Stimulated activated CD4-positive, alpha-beta T cell treated with anti-CD3 and anti-CD28 coated beads, Interleukin-4, amount 100 ng/mL, for 48 hours (primary cell): ENCODE measurements at places on chromosomes 2 and 18.

- no peak for DNase-seq
Observed at GRCh38 chr2:119638685-119639554, 40.1 kb upstream of the TMEM177 start.

DNA sequence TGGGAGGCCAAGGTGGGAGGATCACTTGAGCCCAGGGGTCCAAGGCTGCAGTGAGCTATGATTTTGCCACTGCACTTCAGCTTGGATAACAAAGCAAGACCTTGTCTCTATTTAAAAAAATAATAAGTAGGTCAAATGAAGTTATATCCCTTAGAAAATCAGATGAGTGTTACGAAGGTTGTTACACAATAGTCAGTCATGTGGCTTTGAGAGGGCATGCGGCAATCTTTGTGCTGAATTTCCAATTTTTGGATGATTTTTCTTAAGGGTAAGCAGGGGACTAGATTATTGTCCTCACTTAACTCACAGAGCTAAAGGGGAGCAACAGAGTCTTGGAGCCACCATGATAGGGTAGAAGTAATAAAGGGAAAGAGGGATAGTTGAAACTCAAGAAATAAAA, 71.8 kb downstream of the B3GNT2 start:
- DNase-seq = no peak

GRCh38 chr2:161152302-161152701, 7.9 kb upstream of the TANK start:
- DNase-seq = no peak

GRCh38 chr2:172100080-172100934, 2.4 kb downstream of the DLX2 start:
- DNase-seq = no peak

- DNase-seq = no peak
Observed at GRCh38 chr2:149768320-149768799, 180.8 kb upstream of the MMADHC start.

GRCh38 chr2:190858817-190859216, 21.8 kb upstream of the GLS start:
- DNase-seq = no peak

DNA sequence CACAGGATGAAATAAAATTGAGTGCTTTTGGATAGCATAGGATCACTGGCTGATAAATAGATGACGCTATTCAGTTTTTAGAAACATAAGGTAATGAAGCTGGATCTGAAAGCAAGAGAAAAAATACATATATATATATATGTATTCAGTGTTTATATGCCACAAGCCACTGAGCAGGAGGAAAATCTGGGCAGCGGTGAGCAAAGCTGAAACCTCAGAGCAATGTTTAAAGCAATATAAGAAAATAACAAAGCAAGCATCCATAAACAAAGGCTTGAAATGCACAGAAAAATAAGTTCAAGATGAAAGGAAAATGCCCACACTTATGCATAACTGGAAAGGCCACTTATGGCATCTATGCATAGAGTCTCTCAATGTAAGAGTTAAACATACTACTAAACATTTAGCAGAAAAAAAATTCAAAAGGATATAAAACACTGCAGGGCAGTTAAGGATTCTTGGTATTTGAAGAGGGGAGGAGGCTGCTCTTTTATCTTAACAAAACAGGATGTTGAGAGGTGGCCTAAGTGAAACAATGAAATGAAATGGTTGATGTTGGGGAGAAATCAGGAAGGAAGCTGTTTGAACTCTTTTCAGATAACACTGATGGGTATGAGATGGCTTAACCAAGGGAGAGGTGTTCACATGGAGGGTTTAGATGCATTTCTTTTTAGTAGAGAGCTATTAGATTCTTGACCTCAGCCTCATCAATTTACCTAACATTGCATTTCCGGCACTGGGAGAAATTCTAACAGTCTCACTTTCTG, 129.1 kb downstream of the ARHGAP15 start:
- no peak for DNase-seq

GRCh38 chr18:61322265-61322873, 10.9 kb upstream of the CDH20 start:
- DNase-seq = peak; percentile 49

- DNase-seq = no peak
Observed at GRCh38 chr2:202249521-202250253, 11.3 kb upstream of the SUMO1 start.

DNA sequence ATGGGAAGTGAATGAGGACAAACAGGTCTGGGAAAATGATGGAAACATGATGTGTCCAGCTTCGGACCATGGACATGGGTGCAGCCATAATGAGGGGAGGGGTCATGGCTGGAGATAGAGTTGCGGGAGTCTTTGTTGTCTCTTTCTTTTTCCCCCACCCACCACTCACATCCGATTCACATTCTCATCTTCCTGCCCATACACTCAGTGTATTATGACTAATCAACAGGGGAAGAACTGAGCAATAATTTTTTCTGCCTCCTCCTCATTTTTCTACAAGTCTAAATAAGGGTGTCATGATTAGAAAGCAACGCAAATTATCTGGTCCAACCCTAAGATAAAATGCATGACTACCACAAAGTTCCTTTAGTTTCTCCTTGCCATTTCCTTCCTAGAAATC, 5.7 kb upstream of the SERPINB2 start:
- no peak for DNase-seq

DNA sequence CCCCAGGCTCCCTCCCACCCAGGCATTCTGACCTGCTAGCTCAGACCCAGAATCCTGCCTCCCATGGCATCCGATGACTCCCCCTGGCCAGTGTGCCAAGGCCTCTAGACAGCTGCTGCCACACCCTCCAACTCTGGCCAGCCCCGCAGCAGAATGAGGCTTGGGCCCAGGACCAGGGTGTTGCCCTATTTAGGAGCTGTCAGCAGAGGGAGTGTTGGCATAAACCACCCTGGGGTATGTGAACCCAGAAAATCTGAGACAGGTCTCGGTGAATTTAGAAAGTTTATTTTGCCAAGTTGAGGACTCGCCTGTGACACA, 134.3 kb downstream of the KLHL29 start:
- DNase-seq = no peak

DNA sequence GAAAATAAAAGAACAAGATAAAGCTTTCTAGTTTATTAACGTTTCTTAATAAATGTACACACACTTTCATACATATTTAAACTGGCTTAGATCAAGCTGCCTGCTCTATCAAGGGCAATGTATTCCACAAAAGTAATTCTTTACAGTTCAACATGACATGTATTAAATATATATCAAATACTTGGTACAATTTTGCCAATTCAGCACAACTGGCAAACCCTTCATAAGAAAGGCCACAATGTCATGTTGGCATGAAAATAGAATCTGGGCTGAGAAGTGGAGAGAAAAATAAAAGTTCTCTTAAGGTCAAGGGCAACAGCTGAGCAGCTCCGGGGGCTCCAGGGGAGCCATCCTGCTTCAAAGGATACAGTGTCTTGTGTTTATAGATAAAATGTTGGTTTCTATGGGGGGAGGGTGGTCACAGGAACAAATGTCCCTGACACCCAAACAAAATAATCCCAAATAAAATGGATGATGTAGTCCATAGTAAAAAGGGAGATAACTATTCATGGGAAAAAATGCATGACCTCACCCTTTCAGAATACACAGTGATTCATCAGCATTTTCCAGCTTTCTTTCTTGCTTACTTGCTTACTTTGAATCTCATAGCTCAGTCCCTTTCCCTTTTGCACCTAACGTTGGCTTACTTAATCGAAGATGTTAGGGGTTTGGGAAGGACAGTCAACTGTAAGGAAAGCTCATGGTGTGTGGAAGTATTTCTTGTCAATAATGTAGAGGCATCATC, 494.9 kb downstream of the NYAP2 start:
- DNase-seq = no peak

- DNase-seq = no peak
Observed at GRCh38 chr2:268323-268722, 3.6 kb downstream of the ACP1 start.
